Amygdala (tissue), 56 donors: ENCODE measurements at places on chromosomes 11 and 22.

- no peak for DNase-seq
Measured at GRCh38 chr22:49733631-49734030, 94.0 kb downstream of the BRD1 start.

DNA sequence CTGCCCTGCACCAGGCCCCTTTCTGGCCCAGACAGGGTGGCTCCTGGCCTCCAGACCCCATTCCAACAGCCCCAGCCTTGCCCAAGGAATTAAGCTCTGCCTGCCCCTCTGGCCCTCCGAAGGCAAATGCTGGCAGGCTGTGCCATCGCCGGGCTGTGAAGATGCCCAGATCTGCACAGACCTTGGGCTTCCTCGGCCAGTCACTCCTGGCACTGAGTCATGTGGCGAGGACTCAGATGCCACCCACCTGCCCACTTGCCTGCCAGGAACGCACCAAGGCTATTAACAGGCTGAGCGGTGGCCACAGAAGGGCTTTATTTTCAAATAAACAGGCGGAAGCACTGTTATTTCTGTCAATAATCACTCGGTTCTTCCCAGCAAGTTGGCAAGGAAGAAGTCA, 50.3 kb upstream of the TTLL12 start:
- DNase-seq: no peak

DNA sequence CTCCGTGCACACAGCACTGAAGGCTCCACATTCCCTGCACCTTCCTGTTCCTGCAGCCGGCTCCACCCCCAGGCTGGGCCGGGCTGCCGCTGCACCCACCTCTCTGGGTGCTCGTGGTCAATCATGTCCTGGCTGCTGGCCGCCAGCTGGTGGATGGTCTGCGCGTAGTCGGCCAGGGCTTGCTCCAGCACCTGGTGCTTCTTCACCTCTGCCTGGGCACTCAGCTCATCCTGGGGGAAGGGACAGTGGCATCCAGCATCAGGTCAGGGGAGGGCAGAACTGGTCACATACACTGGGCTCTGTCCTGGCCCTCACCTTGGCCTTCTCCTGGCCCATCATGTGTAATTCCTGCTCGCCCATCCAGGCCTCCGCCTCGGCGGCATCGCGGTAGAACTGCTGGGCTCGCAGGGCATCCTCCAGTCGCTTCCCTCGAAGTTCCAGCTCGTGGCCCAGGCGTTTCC, 15.2 kb upstream of the RBM4B start:
- DNase-seq: no peak

GRCh38 chr11:132772703-132773545, 759.4 kb downstream of the OPCML start:
- no peak for DNase-seq

- DNase-seq: no peak
Measured at GRCh38 chr22:49588739-49589138, 238.9 kb downstream of the BRD1 start.

DNA sequence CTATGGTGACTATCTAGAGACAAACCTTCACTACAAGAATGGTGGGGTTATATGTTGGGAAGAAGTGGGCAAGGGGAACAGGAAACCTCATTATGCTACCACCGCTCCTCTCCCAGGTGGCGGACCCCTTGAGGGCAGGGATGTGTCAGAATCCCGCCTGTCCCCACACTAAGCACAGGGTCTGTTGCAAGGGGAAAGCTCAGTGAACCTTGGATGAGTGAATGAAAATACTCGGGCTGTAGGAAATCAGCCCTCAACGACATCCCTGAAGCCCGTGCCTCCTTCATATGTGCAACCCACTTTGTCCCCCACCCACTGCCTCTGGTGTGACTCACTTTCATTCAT, 68.2 kb upstream of the AMPD3 start:
- DNase-seq: no peak

- peak; percentile 82 for DNase-seq
Measured at GRCh38 chr11:120564573-120565311, 53.2 kb downstream of the GRIK4 start.

- DNase-seq: no peak
Measured at GRCh38 chr11:124085997-124086846, 29.0 kb upstream of the VWA5A start.

GRCh38 chr11:1573077-1573902, 1.2 kb upstream of the DUSP8 start:
- peak; percentile 55 for DNase-seq

- DNase-seq: no peak
Measured at GRCh38 chr11:107751082-107751481, 39.2 kb upstream of the SLN start.

- DNase-seq: no peak
Measured at GRCh38 chr22:41648432-41648831, 27.3 kb downstream of the XRCC6 start.

- DNase-seq: no peak
Measured at GRCh38 chr11:129720156-129720555, 95.5 kb upstream of the TMEM45B start.

DNA sequence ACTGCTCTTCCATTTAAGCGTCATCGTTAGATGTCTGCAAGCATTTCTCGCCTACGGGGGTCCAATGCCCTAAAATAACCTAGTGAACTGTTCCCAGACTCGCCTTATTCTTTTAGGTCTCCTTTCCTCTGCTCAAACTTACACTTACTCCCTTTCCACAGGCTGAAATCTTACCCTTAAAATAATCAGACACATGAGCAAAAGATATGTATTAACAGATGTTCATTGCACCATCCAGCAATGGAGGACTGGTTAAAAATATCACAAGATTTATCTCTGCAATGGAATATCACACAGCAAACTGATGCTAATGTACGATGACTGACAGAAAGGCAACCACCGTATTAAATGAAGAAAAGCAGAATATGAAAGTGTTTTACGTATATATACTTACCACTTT, 1.6 kb upstream of the CSTF3 start:
- no peak for DNase-seq

DNA sequence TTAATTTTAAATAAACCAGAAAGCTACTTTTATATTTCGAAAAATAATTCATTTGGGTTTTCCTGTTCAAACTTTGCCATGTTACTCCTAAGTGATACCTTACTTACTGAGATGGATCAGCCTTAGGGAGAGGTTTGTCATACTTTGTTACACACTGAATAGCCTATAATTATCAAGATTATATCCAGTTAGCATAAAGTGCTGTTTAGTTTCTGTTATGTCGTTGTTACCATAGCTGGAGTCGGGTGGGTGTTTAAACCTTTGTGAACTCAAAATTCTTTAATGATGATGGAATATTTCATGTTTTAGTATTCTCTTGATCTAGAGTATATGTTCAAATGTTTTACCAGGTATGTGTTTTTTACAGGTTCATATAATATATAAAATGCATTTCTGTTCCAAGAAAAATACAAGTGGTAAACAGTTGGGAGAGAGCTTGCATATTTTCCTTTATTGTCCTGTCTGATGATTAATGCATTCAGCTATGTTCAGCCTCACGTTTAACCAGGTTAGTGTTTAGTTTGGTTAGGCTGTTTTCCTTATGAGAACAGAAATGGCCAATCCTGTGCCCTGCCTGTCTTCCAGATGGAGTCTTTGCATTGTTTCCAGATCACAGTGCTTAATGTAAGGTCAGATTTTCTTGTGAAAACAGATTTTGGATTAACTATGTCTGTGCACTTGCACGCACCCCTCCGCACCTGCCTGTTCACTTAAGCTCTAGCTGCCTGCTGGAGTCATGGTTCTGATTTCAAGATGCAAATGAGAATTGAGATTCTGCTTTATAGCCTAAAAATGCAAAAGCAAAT, 105.6 kb downstream of the ATXN10 start:
- no peak for DNase-seq

GRCh38 chr11:61784506-61784805, 7.9 kb downstream of the TMEM258 start:
- no peak for DNase-seq

DNA sequence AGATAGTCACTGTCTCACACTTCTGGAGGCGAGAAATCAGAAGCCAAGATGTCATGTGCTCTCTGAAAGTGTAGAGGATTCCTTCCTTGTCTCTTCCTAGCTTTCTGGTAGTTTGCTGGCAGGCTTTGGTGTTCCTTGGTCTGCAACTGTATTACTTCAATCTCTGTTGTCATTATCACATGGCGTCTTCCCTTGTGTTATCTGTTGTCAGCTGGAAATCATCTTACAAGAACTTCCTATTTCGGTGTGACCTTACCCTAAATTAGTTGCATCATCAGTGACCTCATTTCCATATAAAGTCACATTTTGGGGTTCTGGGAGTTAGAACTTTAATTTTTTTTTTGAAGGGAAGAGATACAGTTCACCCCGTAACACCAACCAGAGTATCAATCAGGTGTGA, 3.3 kb upstream of the LIN7C start:
- DNase-seq: no peak

DNA sequence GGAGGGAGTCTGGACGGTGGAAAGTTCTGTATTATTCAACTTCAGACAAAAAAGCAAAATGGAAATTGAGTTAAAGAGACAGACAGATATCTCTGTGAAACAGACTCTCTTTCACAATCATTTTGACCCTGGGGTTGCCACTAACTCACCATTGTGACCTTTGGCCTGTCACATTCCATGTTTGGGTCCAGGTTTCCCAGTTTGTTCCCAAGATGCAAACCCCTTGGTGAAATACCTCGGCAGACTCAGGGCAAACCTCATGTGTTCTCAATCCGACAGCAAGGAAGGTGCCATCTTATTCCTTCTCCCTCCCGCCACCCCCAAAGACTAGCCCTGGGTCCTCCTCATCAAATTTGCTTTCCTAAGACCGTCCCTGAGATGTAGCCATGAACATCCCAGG, 41.8 kb downstream of the GALNT18 start:
- DNase-seq: no peak
